ENCODE measurements at places on chromosomes 5 and 9.
A peak's percentile ranks its signal among the peaks of the same experiment; 100 is the strongest.

GRCh38 chr9:9045572-9045971 is 1246.0 kb upstream of the DMAC1 start:
- no peak for DNase-seq

DNA sequence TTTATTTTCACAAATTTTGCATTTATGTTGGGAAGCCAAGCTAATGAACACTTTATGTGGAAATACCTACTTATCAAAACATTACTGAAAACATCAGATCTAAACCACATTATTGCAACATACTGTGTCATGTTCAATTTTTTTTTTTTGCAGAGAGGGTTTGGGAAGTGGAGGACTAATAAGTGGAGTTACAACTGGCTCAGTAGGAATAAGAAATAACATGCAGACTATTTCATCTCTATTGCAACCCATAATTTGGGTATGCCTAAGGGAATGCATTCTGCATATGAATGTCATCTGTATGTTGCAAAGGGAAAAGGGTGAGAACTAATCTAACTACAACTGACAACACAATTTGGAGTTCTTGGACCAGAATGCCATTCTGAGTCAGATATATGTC is 41.8 kb downstream of the APC start:
- DNase-seq = no peak

DNA sequence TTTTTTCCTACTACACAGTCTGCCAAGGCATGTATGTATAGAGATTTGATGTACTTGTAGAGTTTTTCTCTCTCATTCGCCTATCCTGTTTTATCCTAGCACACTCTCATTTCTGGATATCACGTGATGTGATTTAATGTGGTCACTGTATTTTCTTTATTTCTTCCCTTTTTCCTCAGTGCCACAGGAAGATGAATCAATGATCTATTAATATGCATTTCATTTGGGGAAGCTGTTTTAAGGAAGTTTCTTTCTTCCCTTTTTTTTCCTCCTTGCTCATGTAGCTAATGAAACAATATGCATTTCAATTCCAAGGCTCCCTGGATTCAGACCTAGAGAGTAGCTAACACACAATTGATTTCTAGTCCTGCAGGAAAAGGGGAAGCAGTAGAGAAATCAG is 506.3 kb upstream of the WWC1 start:
- DNase-seq = no peak

GRCh38 chr5:33934176-33934575 is 2.0 kb upstream of the RXFP3 start:
- DNase-seq = no peak

- DNase-seq = no peak
Observed at GRCh38 chr5:76733049-76733417, 17.1 kb downstream of the F2R start.

GRCh38 chr9:126838895-126839294 is 21.5 kb upstream of the ZBTB34 start:
- DNase-seq = no peak

DNA sequence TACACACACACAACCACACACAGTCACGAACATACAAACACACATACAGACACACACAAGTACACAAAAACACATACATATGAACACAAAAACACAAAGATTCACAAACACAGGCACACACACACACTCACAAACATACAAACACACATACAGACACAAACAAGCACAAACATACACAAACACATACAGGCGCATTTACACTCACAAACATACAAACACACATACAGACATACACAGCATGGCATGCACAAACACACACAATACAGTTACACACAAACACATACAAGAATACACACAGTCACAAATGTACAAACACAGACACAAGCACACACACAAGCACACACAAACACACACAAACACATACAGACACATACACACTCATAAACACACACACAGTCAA is 247.9 kb downstream of the TENT4A start:
- no peak for DNase-seq

GRCh38 chr9:123868002-123868401 is 61.9 kb downstream of the DENND1A start:
- no peak for DNase-seq

GRCh38 chr9:92242260-92243136 is 51.0 kb downstream of the IARS1 start:
- DNase-seq = no peak

- no peak for DNase-seq
Observed at GRCh38 chr5:17436761-17437221, 61.2 kb upstream of the TAF11L2 start.

- DNase-seq = no peak
Observed at GRCh38 chr9:5784526-5785315, 48.2 kb downstream of the ERMP1 start.

GRCh38 chr9:135602789-135603481 is 36.4 kb downstream of the GLT6D1 start:
- DNase-seq = peak; percentile 84

- DNase-seq = no peak
Observed at GRCh38 chr5:124185716-124186115, 560.7 kb downstream of the ZNF608 start.

DNA sequence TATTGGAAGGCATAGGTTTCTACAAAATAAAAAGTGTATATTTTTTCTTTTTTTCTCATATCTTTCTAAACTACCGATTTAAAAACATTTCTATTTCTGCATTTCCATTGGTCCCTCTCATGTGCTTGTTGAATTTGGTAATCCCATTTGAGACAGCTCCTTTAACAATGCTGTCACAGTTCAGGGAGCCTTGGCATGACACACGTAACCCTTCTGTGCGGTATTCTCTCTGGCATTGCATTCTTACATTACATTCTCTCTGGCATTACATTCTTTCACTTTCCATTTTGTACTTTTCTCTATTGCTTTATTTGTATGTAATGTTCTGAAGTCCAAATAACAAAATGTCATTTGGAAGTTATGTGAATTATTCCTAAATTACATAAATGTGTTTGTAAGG is 150.7 kb upstream of the RASGRF2 start:
- no peak for DNase-seq

DNA sequence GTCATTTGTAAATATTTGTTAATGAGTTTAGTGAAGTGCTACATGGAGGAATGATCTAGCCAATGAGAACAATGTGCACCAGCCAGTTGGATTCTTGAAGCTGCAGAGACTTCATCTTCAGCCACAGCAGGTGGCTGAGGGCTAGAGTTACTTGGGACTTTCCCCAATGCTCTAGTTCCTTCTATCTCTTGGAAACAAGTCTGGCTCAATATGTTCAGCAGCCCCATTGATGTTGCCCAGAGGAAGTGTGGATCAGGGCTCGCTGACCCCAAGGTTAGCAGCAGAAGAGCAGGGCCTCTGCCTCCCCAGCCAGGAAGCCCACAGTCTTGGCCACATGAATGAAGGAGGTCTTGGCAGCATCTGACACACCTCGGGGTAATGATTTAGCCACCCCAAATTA is 117.5 kb downstream of the SLC1A3 start:
- no peak for DNase-seq

GRCh38 chr5:53376853-53377252 is 103.6 kb upstream of the FST start:
- no peak for DNase-seq

- no peak for DNase-seq
Observed at GRCh38 chr5:90402521-90403255, 6.9 kb downstream of the CETN3 start.

DNA sequence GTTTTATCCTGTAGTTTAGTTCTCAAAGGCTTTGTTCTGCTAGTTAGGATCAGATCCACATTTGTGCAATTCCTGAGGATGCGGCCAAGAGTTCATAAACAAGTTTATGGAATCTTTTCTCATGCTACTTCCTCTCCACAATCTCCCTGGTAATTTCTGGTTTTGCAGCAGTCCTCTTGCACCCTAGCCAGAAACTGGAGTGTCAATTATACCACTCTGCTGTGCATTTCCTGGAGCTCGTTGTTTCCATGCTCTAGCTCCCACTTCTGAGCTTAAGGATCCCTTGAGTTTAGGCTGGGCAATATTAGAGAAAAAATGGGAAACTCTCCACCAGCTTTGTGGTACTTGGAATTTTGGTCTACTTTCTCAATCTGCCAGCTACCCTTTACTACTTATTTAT is 474.7 kb downstream of the DIRAS2 start:
- no peak for DNase-seq

Data from activated CD8-positive, alpha-beta memory T cell treated with anti-CD3 and anti-CD28 coated beads, Interleukin-2, amount 50 U/mL, for 48 hours (primary cell).